ENCODE measurements at places on chromosomes 2 and 18.

DNA sequence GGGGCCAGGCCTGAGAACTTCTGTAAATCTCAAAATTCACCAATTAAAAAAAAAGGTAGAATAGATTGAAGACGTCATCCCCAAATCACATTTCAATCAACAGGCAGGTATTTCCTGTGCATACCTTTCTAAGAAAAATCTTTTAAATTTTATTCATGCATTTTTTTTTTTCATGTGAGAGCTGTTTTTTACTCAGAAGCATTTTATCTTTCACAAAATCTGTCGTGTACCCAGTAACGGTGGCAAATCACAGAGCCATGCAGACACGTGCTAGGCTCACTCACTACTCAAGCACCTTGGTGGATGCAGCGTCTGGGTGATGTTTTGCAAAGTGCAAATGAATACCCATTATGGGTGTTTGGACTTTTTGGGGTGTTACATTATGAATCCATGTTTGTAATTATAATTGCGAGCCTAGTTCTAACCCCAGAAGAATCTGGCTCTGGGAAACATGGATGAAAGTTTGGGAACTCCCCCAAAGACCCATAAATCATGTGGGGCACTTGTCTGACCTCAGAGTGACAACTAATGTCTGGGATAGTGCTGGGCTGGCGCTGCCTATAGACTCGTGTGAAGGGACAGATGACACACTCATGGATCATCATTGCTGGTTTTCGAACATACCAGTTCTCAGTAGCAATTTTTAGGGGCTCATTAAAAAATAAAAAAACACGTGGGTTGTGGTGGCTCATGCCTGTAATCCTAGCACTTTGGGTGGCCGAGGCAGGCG is 335.2 kb downstream of the LPIN1 start:
- no peak for DNase-seq

GRCh38 chr2:20609349-20609994 is 41.4 kb downstream of the HS1BP3 start:
- DNase-seq, result no peak

- DNase-seq, result no peak
Observed at GRCh38 chr2:105581555-105581944, 163.2 kb upstream of the NCK2 start.

DNA sequence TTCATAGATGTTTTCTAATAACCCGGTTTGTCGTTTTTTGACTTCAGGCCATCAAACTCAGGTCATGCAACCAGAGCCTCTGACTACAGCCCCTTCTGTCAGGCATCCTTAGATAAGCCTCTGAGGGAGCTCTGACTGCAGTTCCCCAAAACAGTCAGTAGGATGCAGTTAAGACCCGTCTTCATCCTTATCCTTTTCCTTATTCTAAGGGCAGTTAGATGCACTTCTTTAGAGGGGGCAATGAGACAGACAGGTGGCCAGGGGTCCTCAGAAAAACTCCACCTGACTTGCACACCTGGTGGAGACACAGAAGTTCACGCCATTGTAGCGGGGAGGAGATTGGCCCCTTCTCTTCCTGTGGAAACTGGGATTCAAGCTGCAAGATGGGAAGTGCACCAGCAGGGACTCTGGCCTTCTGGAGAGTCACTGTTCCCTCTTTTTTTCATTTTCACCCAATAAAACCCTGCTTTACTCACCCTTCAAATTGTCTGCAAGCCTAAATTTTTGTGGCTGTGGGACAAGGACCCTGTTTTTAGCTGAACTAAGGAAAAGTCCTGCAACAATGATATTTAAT is 104.8 kb upstream of the TFPI start:
- no peak for DNase-seq

DNA sequence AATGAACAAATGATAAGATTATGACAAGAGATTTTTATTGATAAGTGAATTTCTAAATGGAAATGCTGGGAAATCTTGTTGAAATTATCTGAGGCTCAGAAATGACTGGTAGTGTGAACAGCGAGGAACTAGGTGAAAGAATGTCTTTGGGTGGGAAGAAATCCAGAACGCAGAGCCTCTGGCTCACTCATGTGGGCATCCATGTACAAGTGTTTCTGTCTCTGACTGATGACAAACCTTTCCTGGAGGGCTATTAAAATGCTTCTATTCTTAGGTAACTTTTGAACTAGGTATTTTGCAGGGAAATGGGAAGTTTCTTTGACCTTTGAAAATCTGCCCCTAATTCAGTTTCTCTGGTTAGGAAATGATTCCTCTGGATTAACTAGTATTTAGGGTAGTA is 598.6 kb downstream of the SLC4A3 start:
- DNase-seq, result no peak

DNA sequence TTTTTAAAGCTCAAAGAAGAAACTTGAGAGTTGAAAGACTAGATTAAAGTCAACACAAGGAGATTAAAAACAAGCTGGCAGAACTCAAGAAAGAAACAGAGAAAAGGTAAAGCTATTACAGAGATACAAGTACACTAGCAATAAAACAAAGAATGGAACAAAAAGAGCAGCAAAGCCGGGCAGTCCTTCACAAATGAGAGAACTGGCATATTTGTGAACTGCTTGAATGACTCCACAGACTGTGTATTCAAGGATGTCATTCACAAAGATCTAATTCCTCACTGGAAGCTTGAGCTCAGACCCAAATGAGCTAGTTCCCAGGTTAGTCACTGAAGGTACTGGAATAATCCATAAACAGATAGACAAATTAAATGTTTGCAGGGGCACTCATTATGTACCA is 318.0 kb downstream of the MYCN start:
- no peak for DNase-seq

DNA sequence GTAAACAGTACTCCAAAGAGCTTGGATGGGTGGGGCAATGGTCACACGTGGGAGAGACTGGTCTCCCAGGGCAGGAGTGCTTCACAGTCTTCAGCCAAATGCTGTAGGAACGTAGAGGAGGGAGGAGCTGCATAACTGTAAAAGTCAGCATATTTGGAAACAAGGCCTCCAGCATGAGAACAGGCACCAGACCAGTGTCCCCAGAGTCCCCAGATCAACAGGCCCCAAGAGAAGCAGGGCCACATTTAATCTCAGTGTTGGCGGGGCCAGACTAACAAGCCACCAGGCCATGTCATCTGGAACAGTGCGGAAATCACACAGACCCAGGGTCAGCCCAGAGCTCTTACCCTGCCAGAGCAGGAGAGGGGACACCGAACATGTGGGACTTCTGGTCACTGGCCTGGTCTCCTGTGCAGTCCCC is 63.2 kb downstream of the ADCY3 start:
- no peak for DNase-seq

DNA sequence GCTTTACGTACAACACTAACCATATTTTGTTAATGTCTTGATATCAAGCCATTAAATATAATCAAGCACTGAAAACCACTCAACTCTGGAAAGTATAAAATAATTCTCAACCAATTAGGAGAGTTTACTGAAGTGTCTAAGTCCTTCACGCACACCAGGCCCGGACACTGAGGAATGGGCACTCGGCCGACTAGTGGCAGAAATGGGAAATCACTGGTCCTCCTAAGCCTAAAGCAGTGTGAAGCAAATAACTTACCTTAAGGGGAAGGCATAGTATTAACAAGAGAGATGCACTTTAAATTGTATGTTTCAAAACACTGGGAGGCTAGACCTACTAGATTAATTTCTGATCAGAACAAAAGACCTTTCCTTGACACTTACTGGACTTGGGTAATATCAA is 45.7 kb downstream of the FAM210A start:
- DNase-seq, result no peak

DNA sequence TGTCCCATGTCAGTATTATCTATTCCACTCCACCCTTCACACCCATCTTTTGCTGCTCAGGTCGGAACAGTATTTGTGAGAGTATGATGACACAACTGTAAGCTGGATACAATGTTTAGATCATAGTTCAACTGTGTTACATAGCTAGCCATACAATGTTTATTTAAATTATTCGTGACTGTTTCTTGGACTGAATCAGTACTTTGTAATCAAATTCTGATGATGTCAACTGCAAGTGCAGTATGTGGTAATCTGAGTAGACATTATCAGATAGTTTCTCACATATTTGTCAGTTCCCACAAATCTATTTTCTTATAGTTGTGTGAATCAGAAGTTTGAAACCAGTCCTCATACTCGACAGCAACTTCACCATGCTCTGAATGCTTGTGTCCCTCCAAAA is 177.6 kb downstream of the ZNF407 start:
- DNase-seq, result no peak

GRCh38 chr18:3121259-3121658 is 98.5 kb downstream of the MYOM1 start:
- DNase-seq, result no peak

DNA sequence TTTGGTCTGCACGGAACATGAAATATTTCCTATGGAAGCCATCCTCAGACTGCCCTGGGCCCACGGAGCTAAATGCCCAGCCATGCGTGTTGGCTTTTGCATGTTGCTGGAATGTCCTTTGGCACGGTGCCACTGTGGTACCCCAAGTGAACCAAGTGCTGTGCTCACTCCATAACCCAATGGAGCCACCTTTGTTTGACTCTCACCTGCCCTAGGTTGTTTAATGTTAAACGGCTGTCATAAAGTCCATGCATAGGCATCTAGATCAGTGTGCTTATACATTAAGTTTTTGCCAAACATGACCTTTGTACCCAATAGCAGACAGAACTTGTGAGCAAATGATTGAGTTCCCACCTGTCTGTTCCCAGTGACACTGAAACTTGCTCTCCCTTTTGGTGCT is 59.9 kb upstream of the TMEM87B start:
- no peak for DNase-seq

DNA sequence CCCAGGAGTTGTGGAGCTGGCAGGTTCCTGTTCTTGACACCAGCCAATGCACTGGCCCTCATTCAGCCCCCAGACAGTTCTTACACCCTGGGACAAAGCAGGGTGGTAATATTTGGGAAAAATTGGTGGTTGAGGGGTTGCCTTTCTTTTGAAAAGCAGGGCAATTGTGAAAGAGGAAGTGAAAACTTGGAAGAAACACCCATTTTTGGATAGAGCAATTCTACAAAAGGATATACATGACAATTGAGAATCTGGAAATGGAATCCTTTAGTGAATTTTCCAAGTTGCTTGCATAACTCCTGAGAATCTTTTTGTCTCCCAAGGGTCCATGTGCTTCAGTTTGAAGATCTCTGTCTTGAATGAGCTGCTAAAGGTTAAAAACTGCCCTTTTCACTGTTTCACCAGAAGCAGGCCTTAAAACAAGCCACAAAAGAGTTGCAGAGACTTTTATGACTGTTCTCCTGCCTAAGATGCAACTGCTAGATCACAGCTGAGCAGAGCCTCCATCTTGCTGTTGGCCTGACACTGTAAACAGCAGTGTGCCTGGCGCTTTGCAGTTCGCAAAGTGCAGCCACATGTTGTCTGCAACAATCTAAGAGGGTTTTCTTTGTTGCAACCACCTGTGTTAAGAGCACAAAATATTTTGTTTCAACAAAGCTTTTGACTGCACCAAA is 11.8 kb downstream of the COL4A4 start:
- no peak for DNase-seq

- DNase-seq, result no peak
Observed at GRCh38 chr2:171540437-171540836, 18.2 kb downstream of the CYBRD1 start.

DNA sequence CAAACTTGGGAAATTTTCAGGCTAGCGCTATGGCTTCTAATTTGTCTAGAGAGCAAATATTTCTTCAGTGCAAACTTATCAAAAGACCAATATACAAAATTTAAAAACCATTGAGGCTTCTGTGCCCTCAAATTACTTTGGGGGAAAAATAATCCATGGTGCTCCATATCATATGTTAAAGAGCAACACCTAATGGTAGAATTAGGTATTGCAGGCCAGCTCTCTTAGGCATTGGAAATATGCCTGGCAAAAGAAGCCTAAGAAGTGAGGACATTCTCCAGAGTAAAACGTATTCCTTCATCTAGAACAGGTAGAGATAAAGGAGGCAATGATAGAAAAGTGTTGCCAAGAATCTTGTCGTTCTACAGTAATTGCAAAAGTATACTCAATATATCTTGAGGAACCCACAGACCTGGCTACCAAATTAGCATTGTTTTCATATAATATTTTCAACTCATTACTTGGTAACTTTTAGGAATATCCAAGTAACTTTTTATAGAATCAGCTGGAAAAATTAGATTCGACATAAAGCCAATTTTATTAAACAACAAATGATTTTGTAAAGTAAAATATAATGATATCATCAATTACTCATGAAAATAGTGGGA is 401.1 kb downstream of the BCL11A start:
- peak; percentile 35 for DNase-seq

GRCh38 chr2:222248256-222248655 is 50.5 kb downstream of the PAX3 start:
- DNase-seq, result peak; percentile 52

GRCh38 chr2:10721396-10722251 is at the start of gene ATP6V1C2:
TSS of gene ATP6V1C2 (plus strand) at chr2:10721630. CDS start at chr2:10722850, 1,220 bp downstream.
- peak; percentile 85 for DNase-seq

DNA sequence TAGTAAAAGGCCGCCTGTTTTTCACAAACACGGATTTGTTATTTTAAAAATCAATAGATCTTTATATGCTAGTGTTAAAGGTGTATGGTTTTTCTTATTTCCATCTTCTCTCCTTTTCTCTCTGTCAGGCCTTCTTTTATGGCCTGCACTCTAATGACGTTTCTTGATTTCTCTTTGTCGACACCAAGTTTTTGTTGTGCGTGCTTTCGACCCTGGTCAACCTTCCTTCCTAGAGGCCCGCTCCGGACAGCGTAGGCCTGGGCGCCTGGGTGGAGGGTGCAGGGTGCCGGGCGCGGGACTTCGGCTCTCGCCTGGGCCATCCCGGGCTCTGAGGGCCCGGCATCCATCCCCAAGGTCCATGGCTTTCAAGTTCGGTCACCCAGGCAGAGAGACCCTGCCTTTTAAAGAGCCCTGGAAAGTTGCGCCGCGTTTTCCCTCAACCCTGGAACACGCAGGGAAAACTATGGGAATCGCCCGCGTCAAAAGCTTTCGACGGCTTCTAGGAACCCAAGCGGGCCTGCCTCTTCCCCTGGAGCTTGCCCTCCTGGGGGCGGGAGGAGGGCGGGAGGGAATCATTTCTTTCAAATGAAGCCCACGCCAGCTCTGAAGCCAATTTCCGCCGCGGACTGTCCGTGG is 4.1 kb upstream of the SATB2 start:
- no peak for DNase-seq

DNA sequence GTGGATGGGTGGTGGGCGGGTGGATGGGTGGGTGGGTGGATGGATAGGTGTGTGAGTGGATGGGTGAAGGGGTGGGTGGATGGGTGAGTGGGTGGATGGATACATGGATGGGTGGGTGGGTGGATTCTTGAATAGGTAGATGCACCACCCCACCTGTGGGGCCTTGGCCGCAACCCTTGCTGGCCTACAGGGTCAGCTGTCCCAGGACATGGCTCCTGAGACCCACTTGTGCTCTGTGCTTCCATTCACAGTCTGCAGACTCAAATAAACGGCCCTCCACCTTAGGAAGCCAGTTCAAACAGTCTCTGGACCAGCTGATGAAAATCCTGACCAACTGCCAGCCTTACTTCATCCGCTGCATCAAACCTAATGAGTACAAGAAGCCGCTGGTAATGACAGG is 54.4 kb downstream of the MYO7B start:
- DNase-seq, result no peak

DNA sequence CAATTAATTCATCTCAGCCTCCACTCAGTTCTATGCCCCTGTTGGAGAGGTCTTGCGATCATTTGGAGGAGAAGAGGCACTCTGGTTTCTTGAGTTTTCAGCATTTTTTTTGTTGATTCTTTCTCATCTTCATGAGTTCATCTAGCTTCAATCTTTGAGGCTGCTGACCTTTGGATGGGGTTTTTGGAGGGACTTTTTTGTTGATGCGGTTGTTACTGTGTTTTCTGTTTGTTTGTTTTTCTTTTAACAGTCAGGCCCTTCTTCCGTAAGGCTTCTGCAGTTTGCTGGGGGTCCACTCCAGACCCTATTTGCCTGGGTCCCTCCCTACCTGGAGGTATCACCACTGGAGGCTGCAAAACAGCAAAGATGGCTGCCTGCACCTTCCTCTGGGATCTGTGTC is 149.9 kb upstream of the RBBP8 start:
- DNase-seq, result no peak

Data from MM.1S (cell line).